Suppressor macrophage (primary cell): ENCODE measurements at places on chromosomes 7 and 10.
A peak's percentile ranks its signal among the peaks of the same experiment; 100 is the strongest.

GRCh38 chr7:29795696-29796580, 10.4 kb upstream of the WIPF3 start:
- no peak for DNase-seq

GRCh38 chr7:131235489-131236317, 92.0 kb upstream of the MKLN1 start:
- DNase-seq, result peak; percentile 44

- DNase-seq, result peak; percentile 41
Observed at GRCh38 chr10:58350619-58351323, 16.0 kb downstream of the UBE2D1 start.

- no peak for DNase-seq
Observed at GRCh38 chr10:30804478-30805055, 175.0 kb upstream of the LYZL2 start.

DNA sequence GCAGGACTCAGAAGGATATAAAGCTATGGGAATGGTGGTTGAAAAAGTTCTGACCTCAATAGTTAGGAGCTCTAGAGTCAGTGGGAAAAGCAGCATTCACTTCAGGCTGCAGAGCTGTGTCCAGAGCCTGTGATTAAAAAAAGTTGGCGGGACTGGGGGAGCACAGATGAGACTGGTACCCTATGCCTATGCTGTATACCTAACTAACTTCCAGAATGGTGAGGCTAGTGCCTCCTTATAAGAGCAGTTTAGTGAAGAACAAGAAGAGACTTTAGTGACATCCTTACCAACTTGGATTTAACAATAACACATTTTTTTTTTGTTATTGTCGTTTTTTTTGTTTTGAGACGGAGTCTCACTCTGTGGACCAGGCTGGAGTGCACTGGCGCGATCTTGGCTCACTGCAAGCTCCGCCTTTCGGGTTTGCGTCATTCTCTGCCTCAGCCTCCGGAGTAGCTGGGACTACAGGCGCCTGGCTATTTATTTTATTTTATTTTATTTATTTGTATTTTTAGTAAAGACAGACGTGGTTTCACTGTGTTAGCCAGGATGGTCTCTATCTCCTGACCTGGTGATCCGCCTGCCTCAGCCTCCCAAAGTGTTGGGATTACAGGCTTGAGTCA, 6.6 kb upstream of the ZNF282 start:
- DNase-seq, result no peak

GRCh38 chr7:138570715-138571114, 110.7 kb downstream of the TRIM24 start:
- no peak for DNase-seq

DNA sequence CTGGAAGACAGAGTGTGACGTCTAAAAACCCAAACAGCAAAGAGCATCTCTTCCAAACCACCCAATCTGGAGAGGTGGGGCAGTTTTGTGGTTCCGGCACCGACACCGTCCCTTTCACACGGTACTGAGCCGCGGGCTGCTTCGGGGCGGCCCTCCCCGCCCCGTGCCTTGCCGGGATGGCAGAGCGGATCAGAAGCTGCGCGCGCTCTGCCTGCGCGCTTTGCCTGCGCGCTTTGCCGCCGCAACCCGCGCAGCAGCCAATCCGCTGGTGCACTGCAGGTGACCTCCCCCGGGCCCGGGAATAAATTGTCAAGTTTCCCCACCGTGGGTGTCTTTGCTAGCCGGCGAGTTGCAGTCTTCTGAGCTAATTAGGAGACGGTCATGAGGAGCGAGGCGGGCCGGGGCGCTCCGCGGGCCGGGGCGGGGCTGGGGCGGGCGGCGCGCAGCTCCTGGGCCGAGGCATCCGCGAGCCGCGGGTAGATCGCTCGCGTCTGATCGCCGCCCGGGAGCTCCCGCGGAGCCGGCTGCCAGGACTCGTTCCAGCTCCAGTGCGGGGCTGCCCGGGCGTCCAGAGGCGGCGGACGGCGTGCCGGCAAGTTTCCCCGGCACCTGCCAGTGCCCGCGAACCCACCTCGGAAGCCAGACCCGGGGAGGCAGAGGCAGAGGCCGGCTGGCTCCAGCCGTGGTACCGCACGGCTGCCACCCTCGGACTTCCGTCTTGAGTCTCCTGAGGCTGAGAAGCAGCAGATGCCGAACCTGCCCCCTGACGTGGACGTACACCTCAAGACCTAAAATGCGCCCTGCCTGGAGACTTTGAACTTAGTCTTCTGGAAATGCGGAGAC, 536.0 kb upstream of the GALNT17 start:
- DNase-seq, result peak; percentile 5

GRCh38 chr10:94092848-94093247, 99.1 kb downstream of the PLCE1 start:
- no peak for DNase-seq

DNA sequence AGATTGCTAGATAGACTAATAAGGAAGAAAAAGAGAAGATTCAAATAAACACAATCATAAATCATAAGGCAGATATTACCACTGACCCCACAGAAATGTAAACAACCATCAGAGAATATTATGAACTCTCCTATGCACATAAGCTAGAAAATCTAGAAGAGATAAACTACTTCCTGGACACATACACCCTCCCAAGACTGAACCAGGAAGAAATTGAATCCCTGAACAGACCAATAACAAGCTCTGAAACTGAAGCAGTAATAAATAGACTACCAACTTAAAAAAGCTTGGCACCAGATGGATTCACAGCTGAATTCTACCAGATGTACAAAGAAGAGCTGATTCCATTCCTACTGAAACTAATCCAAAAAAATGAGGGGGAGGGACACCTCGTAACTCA, 24.5 kb upstream of the STARD3NL start:
- no peak for DNase-seq

DNA sequence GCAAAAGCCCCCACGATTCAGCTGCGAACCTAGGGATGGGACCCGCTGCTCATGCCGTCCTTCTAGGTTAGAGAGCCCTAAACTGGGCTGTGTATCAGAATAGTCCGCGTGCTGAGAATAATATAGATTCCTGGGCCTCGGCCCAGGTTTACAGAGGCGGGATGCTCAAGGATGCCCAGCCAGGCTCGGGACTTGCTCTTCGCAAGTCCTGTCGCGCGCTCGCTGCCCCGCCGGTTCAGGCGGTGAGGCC, 266 bp upstream of the STMP1 start:
- no peak for DNase-seq

GRCh38 chr7:124480036-124480820, 285.4 kb downstream of the GPR37 start:
- no peak for DNase-seq

DNA sequence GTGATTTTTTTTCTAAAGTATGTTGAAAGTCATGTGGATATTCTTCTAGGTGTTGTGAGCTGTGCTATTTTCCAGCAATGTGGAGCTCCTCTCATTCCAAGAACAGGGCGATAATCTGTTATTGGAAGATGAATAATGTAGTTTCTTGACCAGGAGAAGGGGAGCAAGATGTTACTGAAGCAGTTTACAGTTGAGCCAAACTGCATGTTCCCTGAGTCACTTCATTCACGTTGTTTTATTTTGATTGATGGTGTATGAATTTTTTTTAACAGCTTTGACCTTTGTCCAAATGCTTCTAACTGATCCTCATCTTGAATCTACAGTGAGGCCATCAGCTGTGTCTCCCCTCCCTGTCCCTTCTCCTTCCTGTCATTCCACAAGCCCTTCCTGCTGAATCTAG, 277.1 kb upstream of the KLF6 start:
- no peak for DNase-seq

GRCh38 chr7:14834456-14834855, 68.1 kb downstream of the DGKB start:
- no peak for DNase-seq

DNA sequence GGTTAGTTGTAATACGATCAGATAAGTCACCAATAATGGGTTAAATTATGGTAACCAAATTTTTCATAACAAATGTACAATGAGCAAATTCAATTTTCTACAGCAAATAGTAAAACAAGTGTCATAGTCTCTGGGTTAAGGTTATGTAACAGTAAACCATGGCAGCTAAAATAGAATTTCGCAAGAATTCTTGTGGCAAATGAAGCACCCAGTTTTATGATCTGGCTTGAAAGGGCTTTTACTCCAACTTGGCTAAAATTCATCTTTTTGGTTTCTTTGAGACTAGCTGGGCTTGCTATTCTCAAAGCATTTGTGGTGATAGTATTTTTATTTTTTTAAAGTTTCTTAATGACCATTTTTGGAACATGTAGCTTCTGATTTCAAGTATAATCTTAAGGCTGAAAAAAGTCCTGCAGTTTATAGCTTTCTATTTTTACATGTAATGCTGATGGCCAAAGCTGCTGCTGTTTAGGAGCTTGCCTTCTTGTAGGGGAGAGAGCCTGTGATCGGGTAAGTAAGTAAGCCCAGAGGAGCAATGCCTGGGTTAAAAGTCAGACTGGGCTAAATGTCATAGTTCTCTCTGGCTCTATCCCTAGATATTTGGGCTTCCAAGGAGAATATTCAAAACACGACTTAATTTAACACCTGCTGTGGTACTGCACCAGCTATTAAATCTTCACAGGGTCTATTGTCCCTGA, 55.5 kb upstream of the SYPL1 start:
- peak; percentile 51 for DNase-seq

- DNase-seq, result no peak
Observed at GRCh38 chr7:84684836-84685480, 490.4 kb upstream of the SEMA3A start.

DNA sequence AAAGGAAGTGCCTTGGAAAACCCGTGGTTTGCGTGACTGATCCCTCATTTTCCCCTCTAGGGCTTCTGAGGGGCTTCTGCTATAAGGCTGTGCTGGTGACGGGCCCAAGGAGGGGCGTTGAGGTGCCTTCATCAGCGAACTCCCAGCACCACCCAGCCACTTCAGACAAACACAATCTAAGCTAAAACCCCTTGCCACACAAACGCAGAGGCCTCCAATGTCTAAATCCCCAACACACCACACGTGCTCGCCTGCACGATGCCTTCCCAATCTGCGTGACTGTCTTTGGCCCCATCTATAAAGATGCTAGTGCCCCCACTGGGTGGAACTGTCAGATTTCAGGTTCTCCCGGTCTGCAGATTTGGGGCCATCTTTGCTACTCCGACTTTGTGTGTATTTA, 4.1 kb upstream of the GAD2 start:
- no peak for DNase-seq

DNA sequence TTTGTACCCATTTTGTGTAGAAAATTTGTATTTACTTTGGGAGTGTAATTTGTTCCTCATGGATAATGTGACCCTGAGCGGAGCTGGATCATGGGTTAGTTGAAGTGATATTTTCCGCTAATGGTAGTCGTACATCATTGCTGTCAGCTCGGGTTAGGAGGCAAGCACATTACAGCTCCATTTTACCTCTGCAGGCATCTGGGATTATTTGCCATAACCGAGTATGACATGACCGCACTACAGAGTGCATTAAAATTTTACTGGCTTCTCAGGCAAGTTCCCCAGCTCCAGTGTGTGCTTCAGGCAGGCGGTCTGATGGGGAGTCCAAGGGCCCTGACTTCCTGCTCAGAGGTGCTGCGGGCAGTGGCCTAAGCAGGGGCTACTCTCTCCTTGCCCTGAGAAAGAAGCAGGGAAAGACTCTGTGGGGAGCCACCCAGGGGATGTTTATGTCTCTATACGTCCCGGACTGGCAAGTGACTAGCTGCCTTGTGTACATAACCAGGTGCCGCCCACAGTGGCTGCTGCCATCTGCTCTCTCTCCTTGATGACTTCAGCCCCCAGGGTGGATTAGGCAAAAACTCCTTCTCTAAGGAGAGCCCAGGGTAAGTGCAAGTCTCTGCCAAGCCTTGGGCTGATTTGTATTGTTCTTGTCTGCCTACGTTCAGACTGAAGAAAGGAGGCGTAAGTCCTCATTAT, 685.3 kb upstream of the GALNT17 start:
- no peak for DNase-seq

DNA sequence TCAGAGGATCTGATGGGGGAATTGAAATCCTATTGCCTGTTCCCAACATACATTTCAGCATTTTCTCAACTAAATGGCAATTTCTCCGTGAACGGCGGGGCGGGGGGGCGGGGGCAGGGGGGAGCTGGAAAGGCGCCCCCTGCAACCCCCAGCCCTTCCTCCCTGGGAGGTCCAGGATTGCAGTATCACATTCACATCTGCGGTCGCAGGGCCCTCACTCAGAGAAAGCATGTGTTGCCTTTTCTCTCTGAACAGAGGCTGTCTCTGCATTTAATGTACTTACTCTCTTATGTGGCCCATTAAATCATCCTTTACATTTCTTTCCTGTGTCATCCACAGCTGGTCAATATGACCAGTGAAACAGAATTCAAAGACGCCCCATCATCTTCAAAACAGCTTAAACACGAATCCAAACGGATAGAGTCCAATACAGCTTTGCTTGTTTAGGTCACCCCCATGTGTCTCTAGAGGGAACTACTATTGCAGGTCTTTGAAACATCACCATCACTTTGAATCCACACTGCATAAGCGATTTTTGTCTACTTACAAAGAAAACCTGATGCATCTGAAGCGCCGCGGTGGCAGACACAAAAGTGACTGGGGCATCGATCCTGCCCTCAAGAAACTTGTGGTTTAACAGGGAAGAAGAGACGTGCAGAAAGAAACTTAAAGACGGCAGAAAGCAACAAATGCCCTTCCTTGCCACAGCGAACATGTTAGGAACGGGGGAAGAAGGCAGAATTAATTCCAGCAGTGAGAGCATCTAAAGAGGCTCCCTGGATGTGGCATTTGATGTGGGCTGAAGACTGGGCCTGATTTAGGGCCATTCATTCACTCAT, 17.0 kb upstream of the ECHDC3 start:
- peak; percentile 80 for DNase-seq

DNA sequence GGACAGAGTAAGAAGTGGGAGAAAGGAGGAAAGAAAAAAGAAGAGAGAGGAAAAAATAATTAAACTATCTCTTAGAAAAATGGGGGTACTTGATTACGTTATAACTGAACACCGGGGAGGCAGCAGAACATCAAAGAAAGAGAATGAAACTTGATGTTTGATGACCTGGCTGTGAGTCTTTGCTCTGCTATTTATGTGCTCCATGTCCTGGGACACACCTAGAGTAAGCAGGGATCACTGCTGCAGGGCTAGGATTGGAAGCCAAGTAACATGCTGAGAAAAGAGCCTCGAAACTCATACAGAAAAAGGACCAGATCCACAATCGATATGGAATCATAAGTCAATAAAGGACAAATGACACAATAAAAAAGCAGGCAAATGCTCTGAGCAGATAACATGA, 56.7 kb upstream of the COL13A1 start:
- no peak for DNase-seq

- DNase-seq, result no peak
Observed at GRCh38 chr10:121921238-121921931, 6.4 kb downstream of the ATE1 start.

GRCh38 chr7:96414931-96415292, 93.0 kb upstream of the SLC25A13 start:
- peak; percentile 65 for DNase-seq

DNA sequence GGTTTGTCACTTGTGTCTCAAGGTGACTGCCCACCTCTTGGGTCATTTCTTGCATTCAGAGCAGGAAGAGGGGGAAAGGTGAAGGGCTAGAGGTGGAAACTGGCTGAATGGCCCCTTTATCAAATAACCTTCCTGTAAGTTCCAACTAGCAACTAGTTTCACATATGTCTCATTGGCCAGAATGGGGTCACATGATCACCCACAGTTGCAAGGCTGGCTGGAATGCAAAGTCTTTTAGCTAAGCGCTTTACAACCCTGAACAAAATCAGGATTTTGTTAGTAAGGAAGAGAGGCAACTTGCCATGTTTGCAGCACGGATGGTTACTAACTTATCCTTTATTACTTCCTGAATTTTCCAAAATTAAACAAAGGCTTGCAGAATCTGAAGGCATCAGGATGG, 156.3 kb downstream of the EMX2 start:
- no peak for DNase-seq

- no peak for DNase-seq
Observed at GRCh38 chr10:19302117-19302516, 253.5 kb downstream of the MALRD1 start.
